ENCODE measurements at places on chromosomes 16 and 17.

DNA sequence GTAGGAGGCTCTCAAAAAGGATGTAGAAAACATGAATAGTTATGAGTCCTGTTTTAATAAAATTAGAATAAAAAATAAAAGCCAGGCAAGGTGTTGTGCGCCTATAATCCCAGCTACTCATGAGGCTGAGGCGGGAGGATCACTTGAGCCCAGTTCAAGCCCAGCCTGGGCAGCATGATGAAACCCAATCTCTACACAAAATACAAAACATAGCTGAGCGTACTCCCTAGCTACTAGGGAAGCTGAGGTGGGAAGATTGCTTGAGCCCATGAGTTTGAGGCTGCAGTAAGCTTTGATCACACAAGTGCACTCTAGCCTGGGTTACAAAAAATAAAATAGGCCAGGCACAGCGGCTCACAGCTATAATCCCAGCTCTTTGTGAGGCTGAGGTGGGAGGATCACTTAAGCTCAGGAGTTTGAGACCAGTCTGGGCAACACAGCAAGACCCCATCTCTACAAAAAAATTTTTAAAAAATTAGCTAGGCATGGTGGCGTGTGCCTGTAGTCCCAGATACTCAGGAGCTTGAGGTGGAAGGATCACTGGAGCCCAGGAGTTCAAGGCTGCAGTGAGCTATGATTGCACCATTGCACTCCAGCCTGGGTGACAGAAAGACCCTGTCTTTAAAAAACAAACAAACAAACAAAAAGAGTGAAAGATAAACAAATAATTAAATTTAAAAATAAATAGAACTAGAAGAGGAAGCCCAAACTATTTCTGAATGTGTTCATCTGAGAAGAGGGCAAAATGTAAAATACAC lies 17.2 kb upstream of the PRM1 start:
- DNase-seq: no peak

- DNase-seq: no peak
Measured at GRCh38 chr16:54289242-54289944, 2.8 kb upstream of the IRX3 start.

- no peak for DNase-seq
Measured at GRCh38 chr17:21676281-21677111, 15.8 kb upstream of the KCNJ18 start.

- no peak for DNase-seq
Measured at GRCh38 chr17:40260528-40260927, 27.2 kb upstream of the CDC6 start.

- DNase-seq: no peak
Measured at GRCh38 chr16:72969146-72969545, 78.8 kb downstream of the ZFHX3 start.

Data from cerebellar nuclear complex (tissue), 1 donor.